RWPE2 (cell line): ENCODE measurements at places on chromosomes 7 and 10.

GRCh38 chr7:152735443-152736004 lies 24.0 kb upstream of the ACTR3B start:
- no peak for DNase-seq

DNA sequence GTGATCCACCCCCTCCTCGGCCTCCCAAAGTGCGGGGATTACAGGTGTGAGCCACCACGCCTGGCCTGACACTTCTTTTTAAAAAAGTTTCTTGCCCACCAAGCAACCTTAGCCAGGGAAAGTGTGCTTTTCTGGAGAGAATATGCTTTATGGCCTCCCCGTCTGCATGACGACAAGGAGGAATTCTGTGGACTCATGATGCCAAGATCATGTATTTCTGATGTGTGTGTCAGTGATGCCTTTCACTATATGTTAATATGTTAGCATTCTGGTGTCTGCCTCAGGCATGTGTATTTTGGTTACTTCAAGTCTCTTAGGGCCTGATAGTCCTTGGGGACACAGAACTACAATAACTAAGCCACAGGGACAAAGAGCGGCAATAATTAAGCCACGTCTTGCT lies 2.1 kb downstream of the PDSS1 start:
- no peak for DNase-seq

DNA sequence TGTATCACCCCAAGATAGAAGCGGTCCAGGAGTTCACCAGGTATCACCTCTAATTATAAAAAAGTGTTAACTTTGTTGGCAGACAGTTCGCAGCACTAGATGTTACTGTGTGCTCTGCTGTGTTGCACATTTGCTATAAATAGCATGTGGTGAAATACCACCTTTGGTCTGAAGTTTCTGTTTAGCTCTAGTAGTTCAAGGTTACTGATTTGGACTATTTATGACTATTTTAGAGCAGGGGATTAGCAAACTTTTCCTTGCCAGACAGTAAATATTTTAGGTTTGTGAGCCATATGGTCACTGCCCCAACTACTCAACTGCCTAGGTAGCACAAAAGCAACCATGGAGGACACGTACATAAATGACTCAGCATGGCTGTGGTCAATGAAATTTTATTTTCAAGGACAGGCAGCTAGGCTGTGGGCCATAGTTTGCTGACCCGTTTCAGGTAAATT lies 16.5 kb downstream of the DENND10 start:
- DNase-seq, result no peak

- no peak for DNase-seq
These were observed 5.2 kb downstream of the DMBT1 start for GRCh38 chr10:122565766-122566206.

GRCh38 chr10:17353568-17354300 lies 100.7 kb downstream of the ST8SIA6 start:
- no peak for DNase-seq
